ENCODE measurements at places on chromosomes 1 and 21. TPM values are rescaled to one million over a fixed set of nuclear protein-coding genes. Genes with fewer than 3 reads are reported as not detected.

RGS8 gene
- polyA plus RNA-seq: not detected

LENEP gene
- polyA plus RNA-seq: not detected

NEK7 gene
- polyA plus RNA-seq: 22.5 TPM

TMPRSS2 gene
- polyA plus RNA-seq: not detected

GRCh38 chr1:219367496-219367895, 193.8 kb downstream of the LYPLAL1 start:
- no peak for DNase-seq

- no peak for DNase-seq
These were observed 145.1 kb upstream of the SMYD2 start for GRCh38 chr1:214135886-214136285.

DNA sequence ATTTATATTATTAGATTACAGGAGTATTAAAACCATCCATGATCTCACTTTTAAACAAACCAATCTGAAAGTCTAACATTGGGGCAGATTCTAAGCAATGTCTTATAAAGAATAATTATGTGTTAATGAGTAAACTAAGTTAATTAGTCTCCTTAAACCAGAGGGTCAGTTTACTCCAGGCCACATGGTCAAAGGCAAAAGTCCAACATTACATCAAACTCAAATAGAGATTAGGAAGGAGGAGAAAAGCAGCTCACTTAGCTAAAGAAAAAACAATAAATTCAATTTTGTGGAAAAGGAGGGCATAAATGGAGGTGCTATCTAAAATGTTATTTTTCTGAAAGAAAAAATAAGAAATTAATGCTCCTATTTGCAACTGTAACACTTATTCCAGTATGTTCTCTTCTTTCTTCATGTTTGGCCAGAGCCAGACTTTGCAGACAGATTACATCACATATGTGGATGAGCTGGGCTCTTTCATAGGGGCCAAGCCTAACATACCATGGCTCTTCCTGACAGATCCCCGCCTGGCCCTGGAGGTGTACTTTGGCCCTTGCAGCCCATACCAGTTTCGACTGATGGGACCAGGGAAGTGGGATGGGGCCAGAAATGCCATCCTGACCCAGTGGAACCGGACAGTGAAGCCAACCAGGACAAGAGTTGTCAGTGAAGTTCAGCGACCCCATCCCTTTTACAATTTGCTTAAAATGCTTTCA, 24.3 kb upstream of the FMO2 start:
- no peak for DNase-seq

DNA sequence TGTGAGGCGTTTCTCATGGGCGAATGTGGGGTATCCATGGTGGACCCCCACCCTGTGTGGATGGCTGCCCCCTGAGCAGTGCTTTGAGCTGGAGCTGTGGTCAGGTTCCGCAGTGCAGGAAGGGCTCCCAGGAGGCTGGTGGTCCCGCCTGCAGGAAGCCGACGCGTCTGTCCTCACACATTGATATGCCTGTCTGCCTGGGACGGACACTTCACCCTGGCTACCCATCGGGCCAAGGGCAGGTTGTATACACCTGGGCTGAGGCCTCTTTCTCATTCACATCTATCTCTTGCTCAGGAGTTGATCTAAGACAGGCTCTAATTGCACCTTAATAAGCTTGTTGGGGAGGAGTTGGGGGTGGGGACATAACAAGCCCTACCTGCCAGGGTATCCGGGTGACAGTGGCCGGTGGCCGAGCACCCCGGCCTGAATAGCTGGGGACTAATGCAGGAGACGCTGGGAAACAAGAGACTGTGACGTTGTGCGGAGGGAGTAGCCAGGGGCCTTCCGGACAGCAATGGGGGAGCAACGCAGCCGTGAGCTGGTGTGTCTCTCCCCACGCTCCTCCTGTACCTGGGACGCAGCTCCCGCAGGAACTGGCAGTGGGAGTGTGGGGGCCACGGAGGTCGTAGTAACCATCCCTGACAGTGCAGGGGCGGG, 21.7 kb downstream of the PDXK start:
- no peak for DNase-seq
